ENCODE measurements at places on chromosomes 7 and 10.
A peak's percentile ranks its signal among the peaks of the same experiment; 100 is the strongest.

- DNase-seq = no peak
Measured at GRCh38 chr10:14172336-14172950, 158.3 kb downstream of the FRMD4A start.

DNA sequence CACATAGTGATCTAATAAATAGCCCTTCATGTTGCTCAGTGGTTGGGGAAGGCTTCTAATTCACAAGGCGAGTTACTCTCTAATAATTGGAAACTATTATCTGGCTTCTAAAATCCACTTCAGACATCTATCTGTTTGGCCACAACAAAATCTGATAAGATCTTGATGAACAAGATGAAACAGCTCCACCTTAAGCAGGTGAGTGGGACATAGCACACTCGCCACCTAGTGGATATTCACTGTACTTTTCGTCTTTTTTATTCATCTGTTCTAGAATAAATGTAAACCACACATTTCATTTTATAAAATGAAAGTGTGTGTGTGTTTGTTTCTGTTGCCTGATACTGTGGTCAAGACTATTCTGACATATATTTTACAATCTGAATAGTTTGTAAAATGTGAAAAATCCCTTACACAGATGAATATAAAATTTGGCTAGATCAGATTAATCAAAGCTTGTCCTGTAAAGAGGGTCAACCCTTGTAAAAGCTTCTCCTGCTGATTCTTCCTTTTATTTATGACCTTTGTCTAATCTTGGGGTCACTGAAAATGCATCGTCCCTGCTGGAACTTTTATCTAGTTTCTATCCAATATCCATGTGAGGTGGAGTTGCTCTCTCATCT lies 26.5 kb upstream of the CNTNAP2 start:
- no peak for DNase-seq

- no peak for DNase-seq
Measured at GRCh38 chr10:27356738-27357137, 116.1 kb upstream of the ACBD5 start.

DNA sequence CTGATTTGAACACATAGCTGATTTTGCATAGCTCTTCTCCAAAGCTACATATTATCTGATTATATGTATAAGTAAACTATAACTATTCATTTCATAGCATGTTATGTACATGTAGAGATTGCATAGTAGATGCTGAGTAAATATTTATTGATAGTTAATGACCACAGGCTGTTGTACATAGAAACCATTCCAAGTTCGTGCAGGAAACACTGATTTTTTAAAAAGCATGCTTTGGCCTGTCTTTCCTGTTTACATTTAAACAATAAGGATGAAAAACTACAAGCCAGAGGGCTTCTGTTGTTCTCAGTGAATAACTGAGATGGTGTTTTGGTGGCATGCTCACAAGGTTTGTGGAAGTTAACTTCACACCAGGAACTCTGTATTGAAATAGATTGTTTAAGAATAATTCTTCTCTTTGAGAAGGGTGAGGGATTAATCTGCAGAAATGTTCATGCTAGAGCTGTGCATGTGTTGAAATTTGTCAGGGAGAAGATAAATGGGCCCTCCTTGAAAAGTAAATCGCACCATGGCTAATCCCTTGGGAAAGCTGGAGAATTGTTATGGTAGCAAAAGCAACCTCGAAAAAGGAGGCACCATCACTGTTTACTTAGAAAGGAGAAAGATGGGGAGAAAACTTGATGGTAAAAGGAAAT lies 120.2 kb upstream of the SP8 start:
- DNase-seq = no peak

DNA sequence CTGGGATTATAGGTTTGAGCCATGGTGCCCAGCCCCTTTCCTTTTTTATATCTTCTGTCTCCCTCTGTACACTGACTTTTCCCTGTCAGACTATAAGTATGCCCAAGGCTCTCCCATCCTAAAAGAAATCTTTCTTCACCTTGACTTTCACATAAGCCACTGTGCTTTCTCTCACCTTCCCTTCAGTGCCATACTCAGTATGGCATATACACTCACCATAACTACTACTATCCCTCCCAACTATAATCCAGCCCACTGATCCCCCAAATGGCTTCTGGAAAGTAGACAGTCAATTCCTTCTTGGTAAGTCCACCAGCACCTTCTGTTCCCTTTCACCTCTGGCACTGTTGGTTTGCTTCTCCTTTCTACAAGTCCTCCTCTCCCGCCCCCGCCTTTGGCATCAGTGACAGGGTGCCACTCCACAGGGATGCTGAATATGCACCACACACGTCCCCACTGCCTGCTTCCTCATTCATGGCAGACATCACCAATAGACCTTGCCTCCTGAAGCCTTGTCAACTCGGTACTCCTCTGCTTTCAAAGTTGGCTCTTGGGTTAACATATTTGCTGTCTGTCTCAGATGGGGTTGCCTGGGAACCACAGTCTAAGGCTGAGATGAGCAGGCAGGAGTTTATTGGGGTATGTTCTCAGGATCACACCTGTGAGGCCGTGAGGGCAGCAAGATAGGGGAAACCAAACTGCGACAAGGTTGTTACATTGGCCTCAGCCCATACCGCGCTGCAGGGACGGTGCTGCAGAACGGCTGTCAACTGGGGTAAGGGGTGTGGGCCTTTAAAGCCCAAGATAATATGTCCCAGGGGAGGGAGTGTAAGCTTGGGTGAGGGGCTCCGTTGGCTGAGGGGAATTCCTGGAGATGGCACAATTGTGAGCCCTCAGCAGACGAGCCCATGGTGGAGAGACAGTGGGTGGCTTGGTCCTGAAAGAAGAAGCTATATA lies 7.2 kb upstream of the PSAP start:
- DNase-seq = no peak

GRCh38 chr7:4959306-4959705 lies 319 bp upstream of the MMD2 start:
- no peak for DNase-seq

- no peak for DNase-seq
Measured at GRCh38 chr7:16095171-16095950, 326.0 kb downstream of the CRPPA start.

DNA sequence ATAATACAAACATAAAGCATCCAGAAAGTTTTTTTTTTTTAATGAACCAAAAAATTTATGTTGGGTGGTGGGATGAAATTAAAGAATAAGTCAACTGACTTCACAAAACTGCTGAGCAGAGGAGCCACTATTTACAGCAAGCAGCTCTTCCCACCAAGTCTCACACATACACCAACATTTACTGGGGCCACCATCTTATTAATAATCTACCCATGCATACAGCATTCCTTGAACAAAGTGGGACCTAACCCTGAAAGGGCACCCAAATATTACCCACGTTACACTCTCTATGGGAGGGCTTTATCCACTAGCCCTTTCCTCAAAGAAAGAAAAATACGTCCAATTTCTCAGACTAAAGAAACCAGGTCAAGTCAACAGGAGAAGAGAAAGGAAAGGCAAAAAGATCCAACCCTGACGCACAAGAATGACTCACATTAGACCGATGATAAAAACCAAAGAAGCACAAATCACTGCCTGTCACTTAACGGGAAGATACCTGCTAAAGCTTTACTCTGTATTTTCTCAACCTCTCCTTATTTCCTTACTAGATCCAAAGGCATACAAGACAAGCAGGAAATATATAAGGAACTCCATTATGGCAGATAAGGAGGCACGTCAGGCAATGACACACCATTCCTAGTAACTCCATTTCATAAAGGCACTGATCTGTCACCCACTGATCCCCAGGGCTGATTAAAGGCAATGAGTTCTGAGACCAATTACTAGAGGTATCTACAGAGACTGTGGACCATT lies 141.8 kb upstream of the ASAH2 start:
- DNase-seq = no peak

- no peak for DNase-seq
Measured at GRCh38 chr10:11282156-11282555, 264.5 kb downstream of the CELF2 start.

GRCh38 chr7:65980478-65981250 lies 1.3 kb downstream of the GUSB start:
- DNase-seq = peak; percentile 36

DNA sequence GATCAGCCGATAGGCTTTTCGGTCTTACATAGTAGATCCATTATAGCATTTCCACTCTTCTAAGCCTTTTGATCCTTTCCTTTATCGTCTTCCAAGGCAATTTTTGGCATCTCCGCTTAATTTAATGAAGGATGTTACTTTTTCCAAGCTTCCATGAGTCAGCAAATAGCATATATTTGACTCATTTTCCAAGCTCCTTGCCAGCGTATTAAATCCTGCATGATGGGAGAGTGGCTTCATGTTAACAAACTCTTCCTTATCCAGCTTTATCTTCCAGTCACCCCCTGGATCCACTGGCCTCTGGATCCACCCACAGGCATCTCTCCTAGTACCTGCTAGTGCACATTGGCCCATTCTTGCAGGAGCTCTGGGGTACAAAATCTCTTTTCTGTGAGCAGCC lies 13.0 kb downstream of the OR9A2 start:
- no peak for DNase-seq

- DNase-seq = no peak
Measured at GRCh38 chr7:129567377-129567776, 44.1 kb upstream of the NRF1 start.

- peak; percentile 72 for DNase-seq
Measured at GRCh38 chr10:68406815-68407548, at the start of gene RUFY2. RUFY2 (minus strand) TSS chr10:68407277; CDS start chr10:68407189, 88 bp downstream.

GRCh38 chr10:54613162-54613561 lies 187.9 kb downstream of the PCDH15 start:
- no peak for DNase-seq

DNA sequence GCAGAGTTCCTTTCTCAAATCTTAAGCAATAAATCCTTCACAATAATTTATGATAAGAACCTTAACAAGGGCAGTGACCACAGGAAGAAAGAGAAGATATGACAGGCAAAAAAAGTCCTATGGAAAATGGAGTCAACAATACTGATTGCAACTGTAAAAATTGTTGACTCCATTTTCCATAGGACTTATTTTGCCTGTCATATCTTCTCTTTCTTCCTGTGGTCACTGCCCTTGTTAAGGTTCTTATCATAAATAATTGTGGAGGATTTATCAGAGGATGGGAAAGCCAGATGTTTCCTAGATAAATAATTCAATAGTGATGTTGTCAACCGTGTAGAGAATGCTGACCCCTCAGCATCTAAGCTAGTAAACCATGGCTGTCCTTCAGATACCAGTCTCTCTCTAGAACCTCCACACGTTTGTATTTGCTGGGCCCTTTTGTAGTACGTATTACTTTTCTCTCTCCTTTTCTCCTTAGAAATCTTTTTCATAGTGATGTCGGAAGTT lies 172.6 kb upstream of the BET1 start:
- no peak for DNase-seq

GRCh38 chr10:1602037-1602484 lies 135.3 kb downstream of the ADARB2 start:
- DNase-seq = no peak

GRCh38 chr10:107814865-107815487 lies 650.5 kb upstream of the SORCS1 start:
- no peak for DNase-seq

GRCh38 chr10:5575482-5576153 lies 50.9 kb downstream of the CALML3 start:
- DNase-seq = no peak

DNA sequence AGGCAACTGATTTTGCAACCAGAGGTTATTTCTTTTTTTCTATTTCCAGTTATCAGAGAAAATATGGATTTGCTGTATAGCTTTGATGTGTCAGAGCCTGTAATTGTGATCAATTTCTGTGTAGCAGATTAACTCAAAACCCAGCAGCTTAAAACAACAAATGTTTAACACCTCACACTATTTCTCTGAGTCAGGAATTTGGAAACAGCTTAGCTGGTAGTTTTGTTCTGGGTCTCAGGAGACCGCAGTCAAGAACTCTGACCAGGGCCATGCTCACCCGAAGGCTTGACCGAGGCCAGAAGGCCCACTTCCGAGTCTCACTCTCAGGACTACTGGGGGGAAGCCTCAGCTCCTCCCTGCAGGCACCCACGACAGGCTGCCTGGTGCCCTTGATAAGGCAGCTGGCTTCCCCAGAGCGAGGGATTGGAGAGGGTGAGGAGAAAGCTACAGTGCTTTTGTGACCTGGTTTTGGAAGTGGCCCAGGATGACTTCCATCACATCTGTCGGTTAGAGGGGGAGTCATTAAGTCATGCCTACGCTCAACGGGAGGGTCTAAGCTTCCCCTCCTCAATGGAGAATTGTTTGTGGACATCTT lies 105.7 kb upstream of the SHH start:
- DNase-seq = no peak

DNA sequence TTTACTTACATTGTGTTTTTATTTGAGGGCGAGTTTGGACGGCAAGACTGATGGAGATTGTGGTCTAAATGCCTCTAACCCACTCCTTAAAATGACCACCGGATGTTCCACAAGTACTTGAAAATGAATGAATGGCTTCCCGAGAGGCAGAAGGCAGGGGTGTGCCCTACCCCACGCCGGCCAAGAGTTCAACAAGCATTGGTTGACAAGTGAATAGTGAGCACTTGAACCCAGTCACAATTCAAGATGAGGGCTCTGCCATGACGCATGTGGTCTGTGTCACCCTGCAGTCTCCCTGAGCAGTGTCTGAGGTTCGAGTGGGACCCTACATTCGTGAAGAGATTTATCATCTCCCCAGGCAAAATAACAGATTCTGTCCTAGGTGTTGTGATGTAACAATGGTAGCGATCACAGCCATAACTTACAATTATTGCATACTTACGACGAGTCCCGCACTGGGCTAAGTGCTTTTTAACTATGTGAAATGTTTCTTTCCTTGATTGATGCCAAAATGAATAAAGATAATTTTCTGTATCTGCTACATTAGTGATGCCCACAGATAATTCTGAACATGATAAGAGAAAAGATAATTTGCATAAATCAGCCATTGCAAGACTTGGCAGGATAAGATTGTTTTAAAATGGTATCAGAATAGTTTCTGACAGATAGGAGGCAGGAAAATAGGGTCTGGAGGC lies 305.4 kb downstream of the WDR37 start:
- DNase-seq = no peak

- DNase-seq = peak; percentile 82
Measured at GRCh38 chr7:157386979-157387800, 50.4 kb downstream of the DNAJB6 start.

DNA sequence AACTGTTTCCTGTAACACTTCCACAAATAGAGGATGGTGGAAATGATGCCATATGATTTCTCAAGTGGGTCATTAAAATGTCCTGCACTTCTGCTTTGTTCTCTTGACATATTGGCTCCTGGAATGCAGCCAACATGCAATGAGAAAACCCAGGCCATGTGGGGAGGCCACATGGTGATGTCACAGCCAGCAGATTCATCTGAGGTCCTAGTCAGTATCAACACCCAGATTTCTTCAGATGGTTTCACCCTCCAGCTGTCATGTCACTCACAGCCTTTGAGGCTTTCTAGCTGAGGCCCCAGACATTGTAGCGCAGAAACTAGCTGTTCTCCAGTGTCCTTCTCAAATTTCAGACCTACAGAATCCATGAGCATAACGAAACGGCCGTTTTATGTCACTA lies 102.3 kb upstream of the NUPR2 start:
- no peak for DNase-seq

DNA sequence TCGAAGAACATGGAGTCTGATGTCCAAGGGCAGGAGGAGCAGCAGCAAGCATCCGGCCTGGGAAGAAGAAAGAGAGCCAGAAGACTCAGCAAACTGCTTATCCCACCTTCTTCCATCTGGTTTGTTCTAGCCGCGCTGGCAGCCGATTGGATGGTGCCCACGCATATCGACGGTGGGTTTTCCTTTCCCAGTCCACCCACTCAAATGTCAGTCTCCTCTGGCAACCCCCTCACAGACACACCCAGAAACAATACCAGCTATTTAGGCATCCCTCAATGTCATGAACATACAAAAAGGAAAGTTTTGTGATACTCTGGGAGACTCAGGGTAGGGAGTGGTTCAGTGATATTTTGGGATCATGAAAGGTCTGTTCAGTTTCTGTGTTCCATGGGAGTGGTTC lies 139.6 kb downstream of the LYZL1 start:
- no peak for DNase-seq

GRCh38 chr7:92589056-92589455 lies 1.1 kb downstream of the FAM133B start:
- no peak for DNase-seq

Measured in stimulated activated CD8-positive, alpha-beta memory T cell treated with anti-CD3 and anti-CD28 coated beads, Interleukin-7, amount 100 ng/mL, for 4 hours (primary cell).